ENCODE measurements at places on chromosomes 12 and 14.

DNA sequence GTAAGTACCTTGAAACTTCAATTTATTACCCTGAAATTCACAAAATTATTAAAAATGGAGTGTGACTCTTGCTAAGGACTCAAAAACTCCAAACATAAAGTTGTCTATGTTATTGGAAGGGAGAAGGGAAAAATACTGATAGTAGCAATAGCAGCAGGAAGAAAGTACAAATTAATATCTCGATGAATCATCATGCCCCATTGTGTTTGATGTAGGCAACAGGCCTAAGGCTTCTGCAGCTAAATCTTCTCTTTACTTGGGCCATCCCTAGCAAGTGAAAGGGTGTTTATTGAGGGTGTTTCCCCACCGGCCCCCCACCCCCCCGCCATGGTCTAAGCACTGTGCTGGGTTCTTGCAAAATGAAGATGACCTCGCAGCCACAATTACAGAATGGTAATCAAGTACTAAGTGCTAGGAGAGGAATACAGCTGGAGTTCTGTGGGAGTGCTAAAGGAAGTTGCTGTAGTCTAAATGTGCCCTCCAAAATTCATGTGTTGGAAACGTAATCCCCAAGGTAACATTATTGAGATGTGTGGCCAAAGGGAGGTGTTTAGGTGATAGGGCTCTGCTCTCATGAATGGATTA, 76.5 kb downstream of the SNAPC1 start:
- DNase-seq: no peak

DNA sequence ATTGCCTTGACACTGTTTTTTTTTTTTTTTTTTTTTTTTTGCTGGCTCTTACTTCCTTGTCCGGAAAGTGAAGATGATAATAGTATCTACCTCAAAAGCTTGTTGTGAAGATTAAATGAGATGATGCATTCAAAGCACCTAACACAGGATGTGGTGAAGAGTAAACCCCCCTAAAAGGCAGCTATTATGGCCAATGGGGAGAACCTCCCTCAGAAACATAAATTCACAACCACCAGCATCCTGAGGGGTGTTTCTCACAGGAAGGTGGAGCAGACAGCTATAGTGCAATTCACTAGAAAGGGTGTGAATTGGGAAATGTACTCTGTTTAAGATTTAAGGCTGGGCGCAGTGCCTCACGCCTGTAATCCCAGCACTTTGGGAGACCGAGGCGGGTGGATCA, 85.4 kb upstream of the CRY1 start:
- no peak for DNase-seq

GRCh38 chr12:55673638-55674037, 34.1 kb downstream of the ITGA7 start:
- DNase-seq: no peak

- no peak for DNase-seq
These were observed 277.4 kb downstream of the BCL11B start for GRCh38 chr14:98994561-98994960.

GRCh38 chr12:79936670-79937069, 1.8 kb upstream of the PPP1R12A start:
- DNase-seq: no peak

DNA sequence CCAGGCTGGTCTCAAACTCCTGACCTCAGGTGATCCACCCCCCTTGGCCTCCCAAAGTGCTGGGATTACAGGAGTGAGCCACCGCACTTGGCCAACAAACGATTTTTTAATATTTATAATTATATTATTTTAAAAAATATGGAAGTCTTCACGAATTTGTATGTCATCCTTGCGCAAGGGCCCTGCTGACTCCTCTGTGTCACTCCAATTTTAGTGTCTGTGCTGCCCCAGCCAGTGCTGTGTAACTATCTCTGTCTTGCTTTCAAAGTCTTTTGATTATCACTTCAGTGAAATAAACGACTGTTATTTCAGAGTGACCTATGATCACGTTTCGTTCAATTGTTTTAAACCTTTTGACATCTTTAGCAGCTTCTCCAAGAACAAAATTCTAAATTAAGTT, 13.1 kb upstream of the MMP17 start:
- DNase-seq: no peak

- DNase-seq: no peak
These were observed 11.5 kb upstream of the ULK1 start for GRCh38 chr12:131882804-131883520.
